ENCODE measurements at places on chromosomes 12 and 14.

- DNase-seq, result no peak
These were observed 49.8 kb downstream of the RIN3 start for GRCh38 chr14:92563359-92563758.

DNA sequence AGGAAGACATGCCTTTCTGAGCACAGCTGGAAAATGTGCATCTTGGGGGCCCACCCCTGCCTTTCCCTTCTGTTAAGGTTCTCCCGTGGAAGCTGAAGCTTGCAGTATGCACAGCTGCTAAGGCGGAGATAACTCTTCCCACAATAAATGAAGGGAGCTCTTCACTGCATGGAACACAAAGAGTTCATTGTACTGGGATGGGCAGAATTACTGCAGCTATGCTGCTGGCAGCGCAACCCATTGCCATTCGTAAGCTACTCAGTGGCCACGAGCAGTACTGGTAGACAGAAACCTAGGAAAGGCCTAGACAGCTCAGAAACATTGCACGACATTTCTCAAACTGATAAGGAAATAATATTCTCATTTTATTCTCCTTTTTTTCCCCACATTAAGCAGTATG, 310.2 kb downstream of the MDGA2 start:
- peak; percentile 10 for DNase-seq

GRCh38 chr14:23530375-23531055, 21.1 kb downstream of the ZFHX2 start:
- no peak for DNase-seq

DNA sequence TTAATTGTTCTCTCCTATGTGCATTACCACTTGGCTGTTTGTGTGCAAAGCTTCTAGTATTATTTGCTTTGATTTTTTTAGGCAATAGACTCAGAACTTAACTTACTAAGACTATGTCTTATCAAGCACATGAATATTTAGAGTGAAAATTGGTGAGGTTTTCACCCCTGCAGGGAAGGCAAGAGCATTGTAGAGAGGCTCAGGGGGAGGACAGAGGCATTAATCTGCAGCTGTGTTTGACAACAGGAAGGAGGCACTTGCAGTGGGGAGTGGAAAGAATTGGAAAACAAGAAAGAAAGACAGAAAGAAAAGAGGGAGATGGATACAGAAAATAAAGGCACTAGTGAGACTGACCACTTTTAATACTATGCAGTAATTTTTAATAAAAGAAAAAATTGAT, 431.6 kb downstream of the PDZRN4 start:
- no peak for DNase-seq

DNA sequence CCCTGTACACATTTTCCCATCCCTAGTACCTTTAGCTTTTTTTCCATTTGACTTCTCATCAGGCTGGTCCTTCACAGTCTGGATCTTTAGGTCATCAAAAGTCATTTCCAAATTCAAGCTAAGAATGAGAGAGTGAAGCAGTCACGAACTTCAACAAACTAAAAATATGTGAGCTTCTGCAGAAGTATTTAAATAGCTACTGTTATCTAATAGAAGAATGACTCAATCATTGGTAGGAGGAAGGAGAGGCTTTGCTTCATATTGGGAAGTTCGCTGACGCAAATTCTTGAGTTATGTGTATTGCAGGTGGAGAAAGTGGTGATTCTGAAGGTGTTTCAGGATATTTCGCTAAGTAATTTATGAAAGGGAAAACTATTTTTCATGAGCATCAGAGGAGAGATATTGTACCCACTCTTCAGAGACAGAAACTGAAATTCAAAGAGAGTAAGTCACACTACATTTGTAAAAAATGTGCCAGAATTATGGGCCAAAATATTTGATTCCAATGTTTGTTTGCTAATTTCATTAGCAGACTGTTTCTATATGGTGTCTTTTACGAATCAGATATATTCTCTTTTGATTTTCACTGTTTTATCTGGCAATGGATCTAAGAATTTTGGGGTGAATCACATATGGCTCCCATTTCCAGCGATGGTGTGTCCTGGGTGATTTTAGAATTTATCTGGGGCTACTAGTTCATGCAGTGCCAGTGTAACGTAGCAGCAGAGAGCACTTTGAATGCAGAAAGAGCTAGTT, at the start of gene OLR1:
Gene OLR1, minus strand, starts transcription at position 160 of the 756 bp plus-strand sequence. Its CDS starts 55 bp downstream, at position 105.
- no peak for DNase-seq

DNA sequence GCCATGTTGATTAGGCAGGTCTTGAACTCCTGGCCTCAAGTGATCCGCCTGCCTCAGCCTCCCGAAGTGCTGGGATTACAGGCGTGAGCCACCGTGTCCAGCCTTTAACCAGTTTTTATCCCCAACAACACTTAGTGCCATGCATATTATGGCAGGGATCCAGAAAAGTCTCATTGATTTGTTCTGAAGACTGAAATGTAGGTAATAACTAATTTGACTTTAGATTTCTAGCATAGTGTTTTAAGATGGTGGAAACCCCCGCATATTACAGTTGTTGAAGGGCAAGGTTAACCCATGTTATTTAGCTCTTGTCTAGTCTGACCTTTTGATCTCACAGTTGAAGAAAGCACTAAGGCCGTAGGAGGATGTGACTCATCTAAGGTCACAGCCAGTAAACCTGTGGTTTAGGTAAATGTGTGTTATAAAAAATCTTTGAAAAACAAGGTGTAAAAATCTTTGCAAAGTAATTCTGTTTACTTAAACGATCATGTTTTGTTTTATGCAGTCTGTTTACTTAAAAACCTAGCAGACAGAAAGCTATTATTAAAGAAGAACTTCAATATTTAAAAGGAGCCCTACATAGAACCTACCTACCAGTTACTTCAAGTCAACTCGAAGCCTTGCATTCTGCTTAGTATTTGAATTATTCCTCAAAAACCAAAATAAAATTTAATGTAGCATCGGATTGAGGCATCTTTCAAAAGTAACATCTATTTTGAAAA, 24.8 kb downstream of the BICDL1 start:
- no peak for DNase-seq

DNA sequence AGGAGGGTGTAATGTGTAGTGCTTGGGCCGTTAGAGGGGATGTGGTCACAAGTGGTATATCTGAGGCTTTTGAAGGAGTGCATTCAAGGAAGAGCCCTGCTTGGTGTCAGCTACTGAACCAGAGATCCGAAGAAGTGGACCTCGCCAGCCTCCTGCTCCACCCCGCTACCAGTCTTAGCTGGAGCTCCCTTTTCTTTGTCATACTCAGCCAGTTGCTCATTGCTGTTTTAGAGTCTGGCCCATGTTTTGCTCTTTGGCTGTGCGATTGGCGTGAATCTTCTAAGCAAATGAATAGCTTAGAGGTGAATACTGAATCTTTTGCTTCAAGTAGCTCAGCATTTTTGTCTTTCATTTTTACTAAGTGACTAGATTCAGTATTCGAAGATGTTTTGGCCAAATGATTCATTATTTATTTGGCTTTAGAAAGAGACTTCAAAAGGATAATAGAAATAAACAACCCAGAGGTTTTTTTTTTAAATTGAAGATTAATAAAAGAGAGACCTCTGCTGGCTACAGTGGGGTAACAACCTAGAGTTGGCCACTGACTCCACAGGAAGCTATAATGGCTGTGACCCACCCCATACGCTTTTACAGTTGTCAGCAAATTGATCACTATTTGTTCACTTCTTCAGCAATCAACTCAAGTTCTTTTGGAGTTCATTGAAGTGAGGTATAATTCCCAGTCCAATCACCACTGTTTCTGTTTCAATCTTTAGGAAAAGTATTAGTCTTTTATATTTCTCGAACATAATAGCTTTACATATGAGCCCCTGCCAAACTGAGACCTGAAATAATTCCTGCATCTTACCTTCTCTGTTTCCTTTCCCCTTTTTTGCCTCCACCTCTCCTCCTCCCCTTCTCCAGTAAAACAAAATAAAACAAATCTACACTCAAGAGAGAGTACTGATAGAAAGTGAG, 19.9 kb downstream of the CDKN1B start:
- DNase-seq, result no peak

DNA sequence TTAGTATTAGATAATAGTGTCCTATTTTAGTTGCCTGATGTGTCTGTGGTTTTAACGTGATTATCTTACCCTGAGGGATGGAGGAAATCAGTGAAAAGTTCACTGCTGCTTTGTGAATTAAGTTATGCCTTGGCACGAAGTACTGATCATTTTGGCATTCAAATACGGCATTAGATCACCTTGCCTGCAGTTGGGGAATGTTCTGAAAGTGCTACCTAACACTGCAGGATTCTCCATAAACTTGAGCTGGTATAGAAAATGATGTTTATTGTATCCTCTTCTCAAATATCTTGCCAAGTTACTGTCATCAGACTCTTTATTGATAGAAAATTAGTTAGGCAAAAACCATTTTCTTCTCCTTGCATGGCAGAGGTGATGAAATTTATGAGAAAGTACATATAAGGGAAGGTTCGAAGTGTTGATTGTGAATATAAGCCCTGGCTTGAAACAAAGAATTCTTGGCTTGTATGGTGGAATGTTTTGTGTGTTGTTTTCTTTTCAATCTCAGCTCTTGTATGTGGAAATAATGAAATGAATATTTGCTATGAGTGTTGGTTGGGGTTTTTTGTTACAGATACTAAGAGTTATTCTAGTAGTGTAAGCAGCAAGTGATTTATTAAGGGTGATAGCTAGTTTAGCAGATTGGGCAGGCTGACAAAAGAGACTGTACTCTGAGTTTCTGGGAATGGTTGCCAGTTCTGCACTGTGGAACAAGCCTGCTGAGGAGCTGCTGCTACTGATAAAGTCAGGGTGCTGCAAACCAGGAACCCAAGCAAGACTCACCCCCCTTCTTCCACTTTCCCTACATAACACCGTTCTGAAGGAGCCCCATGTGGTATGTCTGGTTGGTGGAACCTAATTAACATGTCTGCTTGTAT, 448.3 kb downstream of the PCNX1 start:
- no peak for DNase-seq

DNA sequence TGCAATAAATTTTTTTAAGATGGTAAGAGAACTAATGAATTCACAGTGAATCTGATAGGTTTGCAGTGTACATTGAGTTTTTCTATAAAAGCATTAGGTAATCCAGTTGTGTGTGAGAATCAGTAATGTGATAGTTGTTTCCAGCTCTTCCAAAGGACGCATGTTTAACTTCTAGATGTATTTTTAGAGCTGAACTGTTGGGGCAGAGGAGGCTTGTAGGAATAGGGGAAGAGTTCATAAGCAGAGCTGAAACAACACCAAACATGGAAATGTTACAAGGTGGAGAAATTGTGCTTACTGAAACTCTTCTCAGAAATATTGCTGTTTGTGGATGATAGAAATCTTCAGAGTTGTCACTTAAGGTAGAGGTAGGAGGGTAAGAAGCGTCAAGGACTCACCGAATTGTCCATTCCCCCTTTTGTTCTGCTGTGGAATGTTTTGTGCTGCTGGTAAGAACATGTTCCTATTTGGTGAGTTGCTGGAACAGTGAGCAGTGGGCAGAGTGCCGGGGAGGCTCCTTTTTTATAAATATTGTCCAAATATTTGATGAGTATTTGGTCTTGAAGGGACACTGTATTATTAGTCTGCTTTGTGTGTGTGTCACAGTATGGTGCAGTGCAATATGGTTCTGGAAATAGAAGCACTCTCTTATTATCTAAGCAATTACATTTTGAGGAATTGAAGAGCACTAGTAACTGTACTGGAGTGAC, 76.7 kb downstream of the ANO6 start:
- DNase-seq, result no peak

- no peak for DNase-seq
These were observed 5.9 kb downstream of the CCDC198 start for GRCh38 chr14:57487771-57488170.

DNA sequence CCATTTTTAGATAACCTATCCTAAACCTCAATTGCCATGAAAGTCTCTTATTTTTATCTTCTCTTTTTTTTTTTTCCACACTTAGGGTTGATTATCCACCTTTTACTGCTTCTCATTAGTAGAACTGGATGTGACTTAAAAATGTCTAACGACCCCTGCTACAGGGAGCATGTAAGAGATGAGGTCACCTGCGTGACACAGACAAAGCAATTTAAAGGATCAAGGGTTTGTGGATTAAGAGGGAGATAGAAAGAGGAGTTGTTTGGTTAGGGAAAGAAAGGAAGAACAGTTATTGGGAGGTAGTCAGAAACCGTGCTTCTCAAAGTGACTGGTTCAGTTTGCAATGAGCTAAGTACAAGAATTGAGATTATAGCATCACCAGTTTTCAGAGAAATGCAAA, 239.1 kb downstream of the ALX1 start:
- no peak for DNase-seq

DNA sequence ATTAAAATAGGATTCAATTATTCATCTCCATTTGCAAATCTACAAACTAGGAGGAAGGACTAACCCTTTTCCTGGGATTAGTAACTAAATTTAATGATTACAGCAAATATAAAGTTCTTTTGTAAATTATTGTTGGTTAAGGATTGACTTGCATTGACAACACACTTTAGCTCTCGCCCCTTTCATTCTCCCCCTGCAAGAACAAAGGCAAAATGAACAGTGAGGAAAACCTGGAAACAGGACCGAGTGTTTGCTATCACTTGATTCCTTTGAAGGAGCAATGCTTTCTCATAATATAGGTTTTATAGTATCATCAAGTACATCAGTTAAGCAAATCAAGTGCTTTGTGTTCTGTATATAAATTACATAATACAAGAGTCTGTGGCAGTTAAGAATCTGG, 7.4 kb upstream of the COX16 start:
- no peak for DNase-seq

DNA sequence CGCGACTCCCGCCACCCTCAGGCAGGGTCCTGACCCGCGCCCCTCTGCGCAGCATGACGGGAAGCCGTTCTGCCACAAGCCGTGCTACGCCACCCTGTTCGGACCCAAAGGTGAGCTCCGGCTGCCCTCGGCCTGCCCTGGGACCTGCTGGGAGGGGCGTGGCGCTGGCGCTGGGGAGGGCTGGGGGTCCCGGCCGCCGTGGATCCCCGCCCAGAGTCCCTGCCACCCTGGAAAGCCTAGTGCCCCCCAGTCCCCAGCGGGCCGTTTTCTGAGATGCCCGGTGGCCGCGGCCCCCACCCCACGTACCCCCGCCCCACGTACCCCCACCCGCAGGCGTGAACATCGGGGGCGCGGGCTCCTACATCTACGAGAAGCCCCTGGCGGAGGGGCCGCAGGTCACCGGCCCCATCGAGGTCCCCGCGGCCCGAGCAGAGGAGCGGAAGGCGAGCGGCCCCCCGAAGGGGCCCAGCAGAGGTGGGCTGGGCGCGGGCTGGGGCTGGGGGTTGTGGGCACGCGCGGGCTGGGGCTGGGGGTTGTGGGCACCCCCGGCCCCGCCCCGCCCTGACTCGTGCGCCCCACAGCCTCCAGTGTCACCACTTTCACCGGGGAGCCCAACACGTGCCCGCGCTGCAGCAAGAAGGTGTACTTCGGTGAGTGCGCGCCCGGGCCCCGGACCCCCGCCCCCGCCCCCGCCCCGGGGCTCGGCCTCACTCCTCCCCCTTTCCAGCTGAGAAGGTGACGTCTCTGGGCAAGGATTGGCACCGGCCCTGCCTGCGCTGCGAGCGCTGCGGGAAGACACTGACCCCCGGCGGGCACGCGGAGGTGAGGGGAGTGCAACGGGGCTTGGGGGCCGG, 4.0 kb downstream of the CRIP2 start:
- DNase-seq, result no peak

GRCh38 chr12:6952121-6952862, 1.1 kb downstream of the PTPN6 start:
- DNase-seq, result no peak
